Central memory CD8-positive, alpha-beta T cell (primary cell): ENCODE measurements at places on chromosomes 3 and 15.

GRCh38 chr15:78841376-78841706, 30.1 kb upstream of the ADAMTS7 start:
- H3K27me3 ChIP-seq = peaks cover 1% of the 10 kb centered on the region
- no peak for DNase-seq
- H3K36me3 ChIP-seq = peaks cover 5% of the 10 kb centered on the region
- H3K27ac ChIP-seq = no peak overlapping the region

DNA sequence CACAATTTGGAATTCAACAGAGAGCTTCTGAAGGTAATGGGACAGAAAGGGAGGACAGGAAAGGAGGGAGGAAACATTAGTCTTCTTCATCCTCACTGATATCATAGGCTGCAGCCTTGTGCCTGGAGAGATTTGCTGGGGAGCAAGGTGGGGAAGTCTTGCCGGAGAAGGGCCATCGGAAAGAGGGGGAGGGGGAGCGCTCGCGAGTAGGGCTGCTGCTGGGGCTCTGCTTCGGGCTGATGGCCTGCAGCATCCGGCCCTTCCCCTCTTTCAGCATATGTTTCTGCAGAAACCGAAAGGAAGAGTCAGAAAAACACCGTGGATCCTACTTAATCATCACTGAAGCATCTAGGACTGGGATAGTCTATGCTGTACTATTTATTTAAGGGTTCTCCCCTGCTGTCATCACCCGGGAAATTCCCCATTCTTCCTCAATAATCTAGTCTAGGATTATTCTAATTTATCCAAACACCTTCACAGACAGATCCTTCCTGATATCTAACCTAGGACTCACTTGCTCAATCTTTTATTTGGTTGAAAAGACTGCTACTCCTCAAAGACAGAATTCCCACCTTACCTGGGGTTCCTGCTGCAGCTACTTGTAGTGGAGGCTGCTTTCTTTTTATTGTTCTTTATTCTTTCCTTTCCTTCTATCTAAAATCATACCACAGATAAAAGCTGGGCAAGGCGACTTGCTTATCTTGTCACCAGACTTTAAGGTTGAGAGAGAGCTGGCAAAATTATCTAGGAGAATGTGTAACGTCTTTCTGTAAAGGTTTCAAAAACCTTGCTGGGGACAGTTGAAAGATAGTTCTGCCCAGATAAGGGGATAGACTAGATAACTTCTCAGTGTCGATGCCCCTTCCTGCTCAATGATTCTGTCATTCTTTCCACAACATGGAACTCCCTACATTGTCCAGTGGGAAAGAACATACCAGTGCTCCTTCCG, 22.6 kb downstream of the SLC51A start:
- no peak overlapping the region for H3K27ac ChIP-seq
- H3K36me3 ChIP-seq = peaks cover 27% of the 10 kb centered on the region
- no peaks in the 10 kb centered on the region for H3K27me3 ChIP-seq
- no peak for DNase-seq
- H3K4me1 ChIP-seq = peaks cover 21% of the 10 kb centered on the region

- H3K4me3 ChIP-seq = no peak overlapping the region
- no peaks in the 10 kb centered on the region for H3K4me1 ChIP-seq
- peaks cover 2% of the 10 kb centered on the region for H3K36me3 ChIP-seq
- H3K27ac ChIP-seq = no peak overlapping the region
- peaks cover 10% of the 10 kb centered on the region for H3K27me3 ChIP-seq
Measured at GRCh38 chr3:98812851-98813374, 49.8 kb downstream of the ST3GAL6 start.

- peaks cover 2% of the 10 kb centered on the region for H3K36me3 ChIP-seq
- peaks cover 26% of the 10 kb centered on the region for H3K27me3 ChIP-seq
- no peak overlapping the region for H3K27ac ChIP-seq
- no peak overlapping the region for H3K4me3 ChIP-seq
- no peaks in the 10 kb centered on the region for H3K4me1 ChIP-seq
Measured at GRCh38 chr3:64417816-64418215, 192.6 kb upstream of the PRICKLE2 start.

DNA sequence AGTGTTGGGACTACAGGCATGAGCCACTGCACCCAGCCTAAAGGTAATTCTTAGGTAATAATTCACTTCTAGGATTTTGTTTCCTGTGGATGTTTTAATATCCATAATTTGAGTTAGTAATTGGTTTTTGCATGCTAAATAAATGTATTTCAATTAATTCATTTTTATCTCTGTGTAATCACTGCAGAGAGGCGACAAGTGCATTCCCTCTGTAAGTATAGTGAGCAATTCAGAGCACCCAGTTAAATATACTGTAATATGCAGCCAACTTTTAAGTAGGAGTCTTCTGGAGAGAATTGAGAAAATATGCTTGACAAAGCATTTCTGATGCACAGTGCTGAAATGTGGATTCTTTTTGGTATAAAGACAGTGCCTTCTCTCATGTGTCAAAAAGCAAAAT, 5.7 kb downstream of the TBC1D23 start:
- DNase-seq = no peak
- peaks cover 46% of the 10 kb centered on the region for H3K4me1 ChIP-seq
- no peak overlapping the region for H3K27ac ChIP-seq

DNA sequence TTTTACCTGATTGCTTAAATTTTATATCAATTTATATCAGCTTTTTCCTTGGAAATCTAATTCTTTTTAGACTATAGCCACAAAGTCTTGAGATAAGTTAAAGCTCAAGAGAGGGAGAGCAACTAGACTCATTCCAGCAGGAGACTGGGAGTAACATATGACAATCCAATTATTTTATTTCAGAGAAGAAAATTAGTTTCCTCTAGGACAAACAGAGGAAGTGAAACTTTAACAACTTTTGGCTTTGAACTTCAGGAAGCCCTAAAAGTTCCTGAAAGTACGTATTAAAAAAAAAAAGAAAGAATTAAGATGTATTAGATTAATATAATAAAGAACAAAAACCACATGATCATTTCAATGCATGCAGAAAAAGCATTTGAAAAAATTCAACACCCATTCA, 13.9 kb upstream of the UBE2E2 start:
- no peak overlapping the region for H3K27ac ChIP-seq
- DNase-seq = no peak
- H3K4me3 ChIP-seq = no peak overlapping the region
- no peaks in the 10 kb centered on the region for H3K4me1 ChIP-seq
- H3K36me3 ChIP-seq = no peaks in the 10 kb centered on the region

- H3K4me1 ChIP-seq = peaks cover 5% of the 10 kb centered on the region
- H3K27me3 ChIP-seq = no peaks in the 10 kb centered on the region
- no peak overlapping the region for H3K4me3 ChIP-seq
- no peak overlapping the region for H3K27ac ChIP-seq
Measured at GRCh38 chr3:100004931-100005330, 109.4 kb downstream of the FILIP1L start.

DNA sequence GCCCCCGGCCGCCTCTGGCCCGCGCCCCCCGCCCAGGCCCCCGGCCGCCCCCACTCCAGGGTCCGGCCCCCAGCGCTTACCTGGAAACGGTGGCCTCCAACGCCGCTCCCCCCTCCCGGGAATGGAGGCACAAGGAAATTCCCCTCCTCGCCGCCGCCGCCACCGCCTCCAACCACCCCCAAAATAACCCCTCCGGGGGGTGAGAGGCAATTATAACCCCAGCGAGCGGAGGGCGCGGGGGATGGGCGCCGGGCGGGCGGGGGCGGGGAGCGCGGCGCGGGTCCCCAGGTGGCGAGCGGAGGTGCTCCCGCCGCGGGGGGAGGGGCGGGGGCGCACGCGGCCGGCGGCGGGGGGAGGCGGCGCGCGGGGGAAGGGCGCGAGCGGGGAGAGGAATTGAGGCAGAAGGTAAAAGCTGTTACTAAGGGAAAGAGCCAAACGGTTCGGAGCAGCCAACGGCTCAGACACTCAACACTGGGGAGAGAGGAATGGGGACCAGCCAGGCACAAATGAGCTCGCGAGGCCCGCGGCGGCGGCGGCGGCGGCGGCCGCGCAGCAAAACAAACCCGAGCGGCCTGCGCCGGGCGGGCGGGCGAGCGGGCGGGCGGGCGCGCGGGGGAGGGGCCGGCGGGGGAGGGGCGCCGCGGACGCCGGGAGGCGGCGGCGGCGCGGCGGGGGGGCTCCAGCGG, at the start of gene TBL1XR1:
TSS of gene TBL1XR1 (minus strand) at position 442 of the 686 bp plus-strand sequence. CDS start 132,505 bp downstream, outside the sequence.
- H3K4me3 ChIP-seq = peak within 1 kb of the TSS; percentile 90
- peaks cover 58% of the 10 kb centered on the region for H3K4me1 ChIP-seq
- DNase-seq = peak; percentile 79
- H3K27me3 ChIP-seq = no peaks in the 10 kb centered on the region

- no peak for DNase-seq
- H3K27me3 ChIP-seq = no peaks in the 10 kb centered on the region
- H3K36me3 ChIP-seq = no peaks in the 10 kb centered on the region
- peaks cover 22% of the 10 kb centered on the region for H3K4me1 ChIP-seq
Measured at GRCh38 chr15:42582569-42583375, 7.4 kb downstream of the STARD9 start.

DNA sequence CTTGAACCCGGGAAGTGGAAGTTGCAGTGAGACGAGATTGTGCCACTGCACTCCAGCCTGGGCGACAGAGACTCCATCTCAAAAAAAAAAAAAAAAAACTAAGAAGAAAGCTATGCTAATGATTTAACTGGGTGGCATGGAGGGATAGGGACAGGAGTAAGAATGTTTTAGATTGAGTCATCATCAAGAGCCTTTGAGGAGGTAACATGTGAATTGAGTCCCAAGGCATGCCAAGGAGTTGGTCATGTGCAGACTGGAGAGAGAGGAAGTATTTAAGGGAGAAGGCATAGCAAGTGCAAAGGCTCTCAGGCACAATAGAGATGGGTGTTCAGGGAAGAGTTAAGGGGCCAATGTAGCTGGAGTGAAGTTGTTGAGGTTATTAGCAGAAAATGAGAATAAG, 9.1 kb downstream of the BNC1 start:
- H3K4me1 ChIP-seq = no peaks in the 10 kb centered on the region
- DNase-seq = no peak
- peaks cover 44% of the 10 kb centered on the region for H3K27me3 ChIP-seq
- no peak overlapping the region for H3K27ac ChIP-seq

DNA sequence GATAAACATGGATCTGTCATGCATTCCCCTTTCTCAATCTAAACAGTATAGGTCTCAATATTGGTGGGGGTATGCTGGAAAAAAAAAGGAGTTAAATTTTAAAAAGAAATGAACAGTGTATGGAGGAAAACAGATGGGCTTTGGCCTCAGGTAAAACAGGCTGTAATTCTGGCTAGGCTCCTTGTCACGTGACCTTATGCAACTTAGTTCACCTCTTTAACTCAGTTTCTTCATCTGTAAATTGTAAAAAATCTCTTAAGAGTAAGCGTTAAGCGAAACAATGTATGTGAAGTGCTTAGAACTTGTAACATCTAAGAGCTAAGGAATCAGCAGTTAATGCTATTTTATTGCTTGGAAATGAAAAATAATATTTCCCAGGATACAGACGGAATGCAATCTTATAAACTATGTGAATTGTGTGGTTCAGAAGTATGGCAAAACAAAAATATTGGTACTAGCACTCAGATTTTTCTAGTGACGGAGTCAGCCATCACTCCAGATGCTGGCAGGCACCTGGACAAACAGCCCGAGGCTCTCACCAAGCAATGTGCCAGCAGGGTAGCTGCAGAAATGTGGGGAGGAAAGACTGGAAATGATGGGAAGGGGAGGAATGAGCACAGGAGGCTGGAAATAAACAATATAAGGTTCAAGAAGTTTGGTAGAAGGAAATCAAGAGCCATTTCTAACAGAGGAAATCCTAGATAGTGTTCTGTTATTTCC, 172.8 kb downstream of the USP13 start:
- peak overlapping the region; percentile 71 for H3K27ac ChIP-seq
- no peaks in the 10 kb centered on the region for H3K36me3 ChIP-seq
- H3K4me1 ChIP-seq = no peaks in the 10 kb centered on the region
- H3K27me3 ChIP-seq = peaks cover 22% of the 10 kb centered on the region

- H3K4me1 ChIP-seq = no peaks in the 10 kb centered on the region
- H3K4me3 ChIP-seq = no peak overlapping the region
- H3K27me3 ChIP-seq = peaks cover 42% of the 10 kb centered on the region
- DNase-seq = no peak
- peaks cover under 1% of the 10 kb centered on the region for H3K36me3 ChIP-seq
- H3K27ac ChIP-seq = no peak overlapping the region
Measured at GRCh38 chr3:184428561-184429175, 48.8 kb downstream of the CHRD start.

DNA sequence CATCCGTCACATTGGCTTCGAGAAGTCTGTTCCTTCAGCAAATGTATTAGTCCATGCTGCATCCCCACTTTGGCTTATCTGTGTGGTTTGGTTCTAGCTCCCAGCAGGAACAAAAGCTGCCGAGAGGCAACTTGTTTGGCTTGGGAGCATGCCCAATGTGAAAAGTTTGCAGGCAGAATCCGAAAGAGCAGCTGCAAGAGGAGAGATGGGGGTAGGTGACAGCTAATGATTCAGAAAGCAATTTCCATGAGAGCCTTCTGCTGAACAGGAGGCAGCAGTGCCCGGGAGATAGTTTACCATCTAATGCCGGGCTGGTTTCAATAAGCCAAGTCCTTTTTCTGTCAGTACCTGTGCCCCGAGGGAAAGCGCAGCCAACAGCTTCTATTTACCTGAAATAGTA, 60.2 kb downstream of the GRM7 start:
- H3K27me3 ChIP-seq = no peaks in the 10 kb centered on the region
- DNase-seq = no peak
- H3K36me3 ChIP-seq = peaks cover 1% of the 10 kb centered on the region
- H3K27ac ChIP-seq = no peak overlapping the region
- no peaks in the 10 kb centered on the region for H3K4me1 ChIP-seq

DNA sequence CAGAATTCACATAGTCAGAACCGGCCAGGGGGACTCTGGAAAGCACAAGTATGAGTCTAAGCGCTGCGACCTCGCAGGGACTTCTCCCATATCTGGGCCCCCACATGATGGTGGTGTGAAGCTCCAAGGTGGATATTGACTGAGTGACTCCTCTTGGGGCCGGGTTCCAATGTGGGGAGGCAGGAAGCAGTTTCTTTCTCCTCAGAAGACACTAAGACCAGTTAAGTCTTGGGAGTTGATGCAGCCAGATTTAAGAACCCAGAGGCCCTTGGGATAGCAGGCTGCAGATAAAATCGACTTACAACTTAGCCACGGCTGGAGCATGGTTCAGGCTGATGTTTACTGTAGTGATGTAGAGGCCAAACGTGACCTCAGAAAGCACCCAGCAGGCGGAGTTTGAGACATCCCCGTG, 55.4 kb upstream of the KLF13 start:
- no peak overlapping the region for H3K4me3 ChIP-seq
- no peaks in the 10 kb centered on the region for H3K27me3 ChIP-seq
- peaks cover 5% of the 10 kb centered on the region for H3K36me3 ChIP-seq
- peaks cover 42% of the 10 kb centered on the region for H3K4me1 ChIP-seq
- no peak overlapping the region for H3K27ac ChIP-seq

GRCh38 chr3:13549623-13550422, 898 bp downstream of the FBLN2 start:
- H3K36me3 ChIP-seq = no peaks in the 10 kb centered on the region
- H3K4me3 ChIP-seq = peak overlapping the region; percentile 68
- peaks cover 15% of the 10 kb centered on the region for H3K4me1 ChIP-seq
- H3K27me3 ChIP-seq = peaks cover 88% of the 10 kb centered on the region
- H3K27ac ChIP-seq = no peak overlapping the region

- H3K36me3 ChIP-seq = peaks cover 25% of the 10 kb centered on the region
- peak overlapping the region; percentile 98 for H3K4me3 ChIP-seq
- DNase-seq = no peak
- peaks cover 37% of the 10 kb centered on the region for H3K4me1 ChIP-seq
- H3K27ac ChIP-seq = peak overlapping the region; percentile 99
- no peaks in the 10 kb centered on the region for H3K27me3 ChIP-seq
Measured at GRCh38 chr15:68819495-68820294, 1.0 kb downstream of the ANP32A start.

- peaks cover 3% of the 10 kb centered on the region for H3K36me3 ChIP-seq
- no peaks in the 10 kb centered on the region for H3K4me1 ChIP-seq
- peaks cover 18% of the 10 kb centered on the region for H3K27me3 ChIP-seq
- no peak overlapping the region for H3K27ac ChIP-seq
- DNase-seq = no peak
- H3K4me3 ChIP-seq = no peak overlapping the region
Measured at GRCh38 chr3:115218859-115219258, 71.8 kb upstream of the ZBTB20 start.
